CD8-positive, alpha-beta T cell (primary cell): ENCODE measurements at places on chromosomes 5 and 9. TPM values are rescaled to one million over a fixed set of nuclear protein-coding genes. Genes with fewer than 3 reads are reported as not detected.

GRCh38 chr5:97418462-97418861, 235.4 kb upstream of the RIOK2 start:
- DNase-seq: no peak

The MRPL41 gene
- total RNA-seq: 31.8 TPM

The IRX2 gene
- total RNA-seq: not detected

DNA sequence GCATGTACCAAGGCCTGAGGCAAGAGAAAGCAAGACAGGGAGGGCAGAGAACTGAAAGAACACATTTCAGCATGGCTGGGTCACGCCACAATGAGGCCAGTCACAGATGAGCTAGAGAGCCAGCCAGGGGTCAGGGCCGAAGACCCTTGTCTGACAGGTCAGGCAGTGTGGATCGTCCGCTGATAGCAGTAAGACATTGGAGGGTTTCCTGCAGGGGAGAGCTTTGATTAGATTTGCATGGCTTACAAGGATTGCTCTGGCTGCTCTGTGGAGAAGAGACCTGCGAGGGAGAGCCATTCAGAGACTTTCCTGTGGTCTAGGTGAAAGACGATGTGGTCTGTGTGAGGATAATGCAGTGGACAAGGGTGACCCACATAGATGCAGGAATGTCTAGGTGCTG, 93.1 kb downstream of the RALGPS1 start:
- DNase-seq: no peak

- no peak for DNase-seq
These were observed 31.8 kb downstream of the DNAI1 start for GRCh38 chr9:34490360-34490759.

The ADAMTS19 gene
- not detected for total RNA-seq

The NREP gene
- total RNA-seq: 2.2 TPM
